ENCODE measurements at places on chromosomes 5 and 9.
A peak's percentile ranks its signal among the peaks of the same experiment; 100 is the strongest.

GRCh38 chr5:74903165-74903787 is 37.1 kb upstream of the FAM169A start:
- DNase-seq, result no peak

DNA sequence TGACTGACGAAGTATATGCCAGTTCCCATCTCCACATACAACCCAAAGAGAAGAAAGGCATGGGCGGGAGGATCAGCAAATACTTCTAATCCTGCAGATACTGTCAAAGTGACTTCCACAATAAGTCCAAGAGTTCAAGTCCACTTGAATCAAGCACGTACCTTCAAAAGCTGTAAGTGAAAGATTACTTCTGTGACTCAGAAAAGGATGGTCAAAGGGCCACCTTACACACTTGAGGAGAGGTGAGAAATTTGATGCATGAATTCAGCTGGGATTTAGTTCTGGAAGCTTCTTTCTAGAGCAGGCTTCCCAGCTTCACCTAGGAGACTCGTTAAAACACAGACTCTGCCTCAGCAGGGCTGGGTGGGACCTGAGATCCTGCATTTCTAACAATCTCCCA is 357.5 kb downstream of the GLIS3 start:
- DNase-seq, result no peak

DNA sequence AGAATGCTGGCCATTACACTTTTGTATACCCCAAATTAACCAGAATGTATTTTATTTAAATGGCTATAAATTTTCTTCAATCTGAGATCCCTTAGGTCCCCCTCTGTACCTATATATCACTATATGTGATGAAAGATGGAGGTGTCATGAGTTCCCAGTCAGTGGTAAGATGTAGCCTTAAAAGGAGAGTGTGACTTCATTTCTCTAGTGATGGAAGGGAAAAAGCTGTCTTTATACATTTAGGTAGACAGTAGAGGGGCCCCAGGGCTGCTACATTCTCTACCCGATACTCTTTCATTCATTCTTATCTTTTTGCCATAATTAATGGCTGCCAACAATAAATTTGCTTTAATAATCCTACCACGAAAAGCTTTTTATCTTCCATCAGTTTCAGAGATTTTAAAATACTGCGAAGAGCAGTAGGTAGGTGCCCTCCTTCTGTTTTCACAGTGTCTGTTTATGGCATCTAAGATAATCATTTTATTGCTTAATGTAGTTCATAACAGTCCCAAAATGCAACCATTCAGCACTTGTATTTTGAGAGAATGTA is 301.3 kb downstream of the ZNF608 start:
- DNase-seq, result no peak

- no peak for DNase-seq
These were observed 194.0 kb downstream of the SEMA6A start for GRCh38 chr5:116380621-116381020.

GRCh38 chr9:130219661-130220096 is 45.9 kb upstream of the HMCN2 start:
- no peak for DNase-seq

DNA sequence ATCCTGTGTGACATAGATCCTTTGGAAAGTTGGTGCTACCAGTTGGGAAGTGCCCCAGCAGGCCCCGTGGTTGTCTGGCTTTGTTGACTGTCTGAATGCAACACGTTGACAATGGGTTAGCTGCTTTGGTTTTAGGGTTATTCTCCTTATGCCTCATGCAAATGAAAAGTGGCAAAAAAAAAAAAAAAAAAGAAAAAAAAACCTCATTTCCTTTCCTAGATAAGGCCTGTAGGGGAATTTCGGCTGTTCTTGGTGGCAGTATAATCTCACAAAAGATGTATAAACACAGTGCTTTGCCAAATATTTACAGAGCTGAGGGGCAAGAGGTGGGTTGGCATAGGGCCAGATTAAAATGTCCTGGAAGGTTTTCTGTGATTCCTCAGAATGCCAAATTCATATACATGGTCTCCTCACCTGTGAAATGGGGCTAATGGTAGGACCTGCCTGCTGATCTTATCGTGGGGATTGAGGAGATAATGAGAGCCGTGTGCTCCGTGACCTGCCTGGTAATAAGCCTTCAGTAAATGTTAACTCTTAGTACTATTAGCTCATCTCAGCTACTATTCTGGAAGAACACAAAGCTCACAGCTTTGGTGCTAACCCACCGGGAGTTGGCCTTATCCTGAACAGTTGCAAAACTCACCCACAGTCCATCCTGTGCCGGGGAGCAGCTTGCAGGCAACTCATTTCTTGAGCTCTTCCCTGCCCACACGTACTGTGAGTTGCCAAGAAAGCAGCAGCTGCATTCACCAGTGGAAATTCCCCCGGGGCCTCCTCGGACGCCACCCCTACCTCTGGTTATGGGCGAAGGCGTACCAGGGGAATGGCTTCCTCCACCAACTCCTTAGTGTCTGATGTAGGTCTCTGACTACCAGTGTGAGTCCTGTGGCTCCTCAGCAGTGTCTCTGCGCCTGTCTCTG is 220.3 kb downstream of the NR3C1 start:
- DNase-seq, result no peak

DNA sequence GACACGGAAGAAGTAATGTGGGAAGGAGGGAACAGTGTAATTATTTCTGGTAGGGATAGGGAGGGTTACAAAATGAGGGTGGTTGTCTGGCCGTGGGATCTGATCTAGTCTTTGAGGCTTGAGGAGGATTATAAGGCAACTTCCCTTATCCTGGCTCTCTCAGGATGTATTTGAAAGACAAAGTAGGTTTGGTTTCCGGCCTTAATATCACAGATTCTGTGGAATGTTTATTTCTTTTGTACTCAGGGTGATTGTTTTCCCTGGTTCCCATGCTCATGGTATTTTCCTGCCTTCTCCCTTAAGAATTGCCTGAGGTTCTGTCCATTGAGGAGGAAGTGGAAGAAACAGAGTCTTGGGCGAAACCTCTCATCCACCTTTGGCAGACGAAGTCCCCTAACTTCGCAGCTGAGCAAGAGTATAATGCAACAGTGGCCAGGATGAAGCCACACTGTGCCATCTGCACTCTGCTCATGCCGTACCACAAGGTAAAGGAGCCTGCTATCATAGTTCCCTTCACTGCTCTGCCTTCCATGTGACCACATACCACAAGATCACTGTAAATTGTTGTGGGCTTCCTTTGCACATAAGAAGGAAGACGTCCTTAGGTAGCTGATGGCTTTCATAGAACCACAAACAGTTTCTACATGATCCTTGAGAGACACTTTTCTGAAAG is 253.8 kb downstream of the KDM4C start:
- DNase-seq, result no peak

DNA sequence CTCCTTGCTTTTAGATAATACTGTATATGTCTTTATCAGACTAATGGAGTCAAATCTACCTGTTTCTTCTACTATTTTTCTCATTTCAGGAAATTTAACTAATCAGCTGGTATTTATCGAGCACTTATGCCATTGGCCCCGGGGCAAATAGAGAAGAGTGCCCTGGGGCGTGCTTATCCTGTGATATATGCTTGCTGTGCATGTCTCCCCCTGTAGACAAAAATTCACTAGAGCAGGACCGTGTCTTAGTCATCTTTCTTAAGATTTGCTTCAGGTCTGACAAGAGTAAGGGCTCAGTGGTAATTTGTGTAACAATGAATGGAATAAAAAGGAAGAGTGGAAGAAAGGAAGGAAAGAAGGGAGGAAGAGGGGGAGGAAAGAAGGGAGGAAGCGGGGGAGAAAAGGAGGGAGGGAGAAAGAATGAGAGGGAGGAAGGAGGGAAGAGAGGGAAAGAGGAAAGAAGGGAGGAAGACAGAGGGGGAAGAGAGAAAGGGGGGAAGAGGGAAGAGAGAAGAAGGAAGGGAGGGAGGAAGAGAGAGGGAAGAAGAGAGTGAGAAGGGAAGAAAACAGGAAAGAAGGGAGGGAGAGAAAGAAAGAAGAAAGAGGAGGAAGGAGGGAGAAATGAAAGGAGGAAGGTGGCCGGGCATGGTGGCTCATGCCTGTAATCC is 295.7 kb upstream of the PANK3 start:
- no peak for DNase-seq

GRCh38 chr9:130522233-130522808 is 57.1 kb upstream of the FUBP3 start:
- DNase-seq, result no peak

DNA sequence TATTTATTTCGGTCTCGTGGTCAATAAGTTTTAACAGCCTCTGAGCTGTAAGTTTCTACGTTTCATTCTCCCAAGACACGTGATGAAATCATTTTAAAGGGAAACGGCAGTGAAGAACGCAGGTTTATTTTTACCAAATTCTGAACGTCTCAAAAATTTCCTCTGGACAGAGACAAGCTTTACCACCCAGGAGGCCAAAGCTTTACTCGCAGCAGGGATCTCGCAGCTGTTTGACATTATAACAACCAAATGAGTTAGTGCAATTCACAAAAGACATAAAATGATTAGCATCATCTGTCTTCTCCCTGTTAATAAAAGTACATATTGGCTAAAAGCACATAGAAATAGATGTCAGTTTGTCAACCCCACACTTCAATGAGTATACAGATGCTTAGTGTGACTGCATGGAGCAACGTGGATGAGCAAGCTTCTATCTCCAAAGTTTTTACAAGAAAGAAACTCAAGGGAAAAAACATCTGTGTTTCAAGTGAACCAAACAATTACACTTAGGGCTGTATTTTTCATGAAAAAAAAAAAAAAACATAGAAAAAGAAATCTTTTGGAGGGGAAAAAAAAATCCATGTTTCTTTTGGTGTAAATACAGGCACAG is 2.5 kb downstream of the SEMA5A start:
- no peak for DNase-seq

DNA sequence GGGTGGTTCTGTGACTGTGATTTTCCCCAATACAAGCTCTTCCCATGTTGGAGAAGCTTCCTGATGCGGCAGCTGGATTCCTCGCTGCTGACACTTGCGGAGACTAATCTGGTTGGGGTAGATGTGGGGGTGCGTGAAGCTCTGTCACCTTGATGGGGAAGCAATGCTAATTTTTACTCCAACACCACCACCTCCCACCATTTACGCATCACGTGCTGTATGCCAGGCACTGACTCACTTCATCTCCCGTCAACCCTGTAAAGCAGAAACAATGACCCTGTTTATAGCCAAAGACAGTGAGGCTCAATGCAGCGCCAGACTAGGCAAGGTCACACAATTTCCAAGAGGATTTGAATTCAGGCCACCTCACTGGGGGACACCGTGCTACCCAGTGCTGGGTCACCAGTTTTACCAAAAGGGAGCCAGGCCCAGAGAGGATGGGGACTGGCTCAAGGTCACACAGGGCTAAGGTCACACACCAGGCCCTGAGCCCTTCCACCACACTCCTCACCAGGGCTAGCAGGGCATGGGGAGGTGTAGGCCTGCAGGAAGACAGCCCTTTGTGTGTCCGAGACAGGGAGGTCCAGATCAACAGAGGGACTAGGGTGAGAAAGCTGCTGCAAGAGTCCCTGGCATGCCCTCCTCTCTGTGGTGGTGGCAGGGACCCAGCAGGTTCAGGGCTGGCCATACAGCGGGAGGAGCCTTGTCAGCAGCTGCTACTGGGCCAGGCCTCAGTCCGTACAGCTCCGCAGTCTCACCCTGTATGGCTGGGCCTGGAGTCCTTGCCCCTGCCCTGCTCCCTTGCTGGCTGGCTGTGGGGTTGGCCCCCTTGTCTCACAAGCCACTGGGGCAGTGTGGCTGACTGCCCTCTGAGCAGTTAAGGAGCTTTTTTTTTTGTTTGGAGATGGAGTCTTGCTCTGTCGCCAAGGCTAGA is 3.3 kb downstream of the STKLD1 start:
- DNase-seq, result no peak

DNA sequence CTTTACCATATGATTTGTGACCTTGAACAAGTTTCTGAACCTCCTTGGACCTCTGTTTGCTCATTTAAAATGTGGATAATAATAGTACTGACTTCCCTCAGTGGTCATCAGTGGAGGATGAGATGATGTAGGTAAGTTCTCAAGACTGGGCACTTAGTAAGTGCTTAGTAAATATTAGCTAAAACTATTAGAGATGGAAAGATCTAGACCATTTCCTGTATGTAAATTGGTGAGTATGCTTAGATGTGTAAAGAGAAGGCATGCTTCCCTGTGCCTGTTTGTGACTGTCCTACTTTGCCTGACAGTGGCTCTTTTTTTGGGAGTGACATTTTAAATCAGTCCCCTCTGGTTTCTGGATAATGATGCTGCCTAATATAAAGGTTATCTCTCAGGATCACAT is 288.1 kb downstream of the GABRB2 start:
- DNase-seq, result no peak

- DNase-seq, result peak; percentile 63
These were observed 15.8 kb downstream of the NDST1 start for GRCh38 chr5:150523472-150524350.

- DNase-seq, result no peak
These were observed 11.7 kb upstream of the CARNMT1 start for GRCh38 chr9:75039801-75040200.

DNA sequence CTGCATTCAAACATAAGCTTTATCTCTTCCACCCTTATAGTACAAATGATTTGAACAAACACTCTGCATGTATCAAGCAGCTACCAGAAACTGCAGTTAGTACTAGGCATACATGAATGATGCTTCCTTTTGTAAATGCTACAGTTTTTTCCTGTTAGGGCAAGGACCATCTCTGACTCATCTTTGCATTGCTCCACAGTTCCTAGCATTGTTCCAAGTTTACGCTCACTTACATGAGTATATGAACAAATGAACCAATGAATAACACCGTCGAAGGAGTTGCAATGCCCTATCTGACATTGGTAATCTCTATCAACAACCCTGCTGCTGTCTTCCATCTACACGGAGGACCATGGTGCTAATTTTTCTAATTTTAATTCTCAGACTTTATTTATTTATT is 2.1 kb upstream of the ALDH7A1 start:
- DNase-seq, result peak; percentile 51

GRCh38 chr9:89720696-89721175 is 115.9 kb downstream of the GADD45G start:
- no peak for DNase-seq

GRCh38 chr5:140989254-140990020 is 23.2 kb downstream of the PCDHAC2 start:
- no peak for DNase-seq

- DNase-seq, result no peak
These were observed 145.4 kb upstream of the RAD23B start for GRCh38 chr9:107137495-107138202.

DNA sequence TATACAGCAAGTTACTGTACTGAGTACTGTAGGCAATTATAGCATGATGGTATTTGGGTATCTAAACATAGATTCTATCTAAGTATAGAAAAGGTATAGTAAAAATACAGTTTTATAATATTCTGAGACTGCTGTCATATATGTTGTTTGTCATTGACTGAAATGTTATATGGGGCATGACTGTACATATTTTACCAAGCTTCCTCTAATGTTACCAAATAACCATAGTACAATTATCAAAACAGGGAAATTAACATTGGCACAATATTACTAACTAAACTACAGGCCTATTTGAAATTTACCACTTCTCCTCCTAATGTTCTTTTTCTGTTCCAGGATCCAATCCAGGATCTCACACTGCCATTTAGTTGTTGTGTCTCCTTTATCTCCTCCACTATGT is 18.5 kb downstream of the NPR3 start:
- no peak for DNase-seq

GRCh38 chr5:54150841-54151240 is 159.5 kb downstream of the ARL15 start:
- no peak for DNase-seq

- no peak for DNase-seq
These were observed 169.4 kb downstream of the TLE1 start for GRCh38 chr9:81519816-81520495.

- no peak for DNase-seq
These were observed 514 bp downstream of the STOML2 start for GRCh38 chr9:35102465-35102768.

Data from AG04450 (cell line).